ENCODE measurements at places on chromosomes 7 and 10. TPM values are rescaled to one million over a fixed set of nuclear protein-coding genes. Genes with fewer than 3 reads are reported as not detected.

The OPN4 gene
- total RNA-seq: not detected

The MMRN2 gene
- total RNA-seq: 24.7 TPM

The GPR15LG gene
- total RNA-seq: not detected

The PRSS2 gene
- total RNA-seq: not detected

The ACSM6 gene
- total RNA-seq: not detected

The IFIT1B gene
- not detected for total RNA-seq

The SYNPO2L gene
- total RNA-seq: not detected

The GSTO2 gene
- total RNA-seq: 50.1 TPM

The SORBS1 gene
- 0.08 TPM for total RNA-seq

The CYP2C19 gene
- total RNA-seq: not detected

The NUTM2D gene
- total RNA-seq: 1.9 TPM

The CISD1 gene
- total RNA-seq: 30.0 TPM

The LANCL2 gene
- total RNA-seq: 8.7 TPM

The ACSL5 gene
- total RNA-seq: not detected

The CDHR3 gene
- 1.8 TPM for total RNA-seq

The NPSR1 gene
- not detected for total RNA-seq

All from hair follicular keratinocyte (primary cell).